ENCODE measurements at places on chromosomes 1 and 21. TPM values are rescaled to one million over a fixed set of nuclear protein-coding genes. Genes with fewer than 3 reads are reported as not detected.

The PTPN7 gene
- not detected for total RNA-seq

The OR13G1 gene
- total RNA-seq: not detected

The KRTAP19-4 gene
- total RNA-seq: not detected

The CD34 gene
- total RNA-seq: 0.27 TPM

The OR2L2 gene
- total RNA-seq: not detected

The ERG gene
- 9.9 TPM for total RNA-seq

The NBPF6 gene
- total RNA-seq: not detected

The NAV1 gene
- total RNA-seq: 29.8 TPM

The UMODL1 gene
- total RNA-seq: not detected

The PAQR7 gene
- 6.9 TPM for total RNA-seq

The RHOU gene
- total RNA-seq: 4.2 TPM

The SPTA1 gene
- 1.2 TPM for total RNA-seq

The SPRR2D gene
- total RNA-seq: not detected

The FCRL5 gene
- total RNA-seq: not detected

The GPR89A gene
- total RNA-seq: 37.7 TPM

The ANKRD13C gene
- 34.3 TPM for total RNA-seq

The AUNIP gene
- total RNA-seq: 4.8 TPM

The NPHS2 gene
- total RNA-seq: not detected

The OPRD1 gene
- not detected for total RNA-seq

The DESI2 gene
- total RNA-seq: 54.7 TPM

The RIPPLY3 gene
- not detected for total RNA-seq

The HHIPL2 gene
- total RNA-seq: 0.18 TPM

The ADORA3 gene
- total RNA-seq: not detected

The ISG15 gene
- 39.6 TPM for total RNA-seq

The EIF2D gene
- 33.5 TPM for total RNA-seq

The ITLN2 gene
- 3.8 TPM for total RNA-seq
